Right lung (tissue), 10 donors: ENCODE measurements at places on chromosomes 1 and 21.
A peak's percentile ranks its signal among the peaks of the same experiment; 100 is the strongest.

DNA sequence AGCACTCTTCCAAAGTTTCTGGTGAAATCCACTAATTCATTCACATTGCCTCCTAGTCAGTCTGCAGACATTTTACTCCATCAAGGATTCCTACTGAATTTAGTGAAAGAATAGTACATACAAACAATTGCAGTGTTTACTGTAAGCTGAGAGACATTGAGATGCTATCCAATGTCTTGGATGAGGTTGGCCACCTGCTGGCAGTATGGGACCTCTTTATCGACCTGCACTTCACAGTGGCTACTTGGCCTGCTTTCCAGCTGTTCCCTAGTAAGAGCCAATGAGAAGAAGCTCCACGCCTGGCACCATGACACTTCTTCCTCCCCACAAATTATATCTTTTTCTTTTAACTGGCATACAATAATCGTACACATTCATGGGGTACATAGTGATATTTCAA lies 51.5 kb upstream of the LRIF1 start:
- DNase-seq, result no peak

DNA sequence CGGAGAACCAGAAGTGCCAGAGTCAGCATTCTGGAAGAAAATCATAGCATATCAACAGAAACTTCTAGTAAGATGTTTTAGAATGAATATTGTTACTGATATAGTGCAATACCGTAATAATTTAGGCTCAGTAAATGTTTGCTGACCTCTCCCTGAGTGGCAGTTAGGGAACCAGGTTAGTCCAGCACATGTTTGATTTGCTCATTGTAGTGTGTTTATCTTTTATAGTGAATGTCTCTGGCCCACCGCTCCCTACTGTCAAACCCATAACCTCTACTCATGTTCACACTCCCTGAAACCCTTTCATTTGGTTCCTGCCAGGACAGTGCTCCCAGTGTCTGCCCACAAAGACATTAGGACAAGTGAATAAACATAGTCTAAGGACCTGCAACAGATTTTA lies 102.7 kb downstream of the ZP4 start:
- DNase-seq, result no peak

DNA sequence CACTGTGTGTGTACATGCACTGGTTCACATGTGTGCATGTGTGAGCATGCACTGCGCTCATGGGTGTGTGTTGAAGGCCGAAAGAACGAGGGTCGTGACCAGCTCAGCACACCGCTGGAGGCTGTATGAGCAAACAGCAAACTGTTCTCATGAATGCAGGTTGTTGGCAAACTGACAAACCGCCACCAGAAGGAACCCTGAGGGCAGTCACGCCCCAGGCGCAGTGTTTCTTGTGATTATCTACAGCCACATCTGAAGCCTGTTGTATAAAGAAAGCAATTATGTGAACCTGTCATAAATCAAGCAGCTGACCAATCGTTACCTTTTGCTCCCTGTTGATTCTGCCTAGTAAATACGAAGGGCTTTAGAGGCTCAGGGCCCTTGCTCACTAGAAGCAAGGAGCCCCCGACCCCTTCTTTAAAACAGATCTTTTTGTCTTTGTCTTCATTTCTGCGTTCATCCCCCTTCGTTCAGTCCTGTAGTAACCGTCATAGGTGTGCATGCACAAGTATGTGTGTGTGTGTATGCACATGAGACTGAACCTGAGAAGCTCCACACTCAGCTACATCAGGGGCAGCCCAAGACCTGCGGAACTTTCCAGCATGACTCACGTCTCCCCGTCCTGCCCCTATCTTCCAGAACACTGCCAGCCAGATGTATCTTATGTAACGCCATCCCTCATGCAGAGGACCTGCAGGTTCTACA lies 16.8 kb upstream of the RIPK4 start:
- no peak for DNase-seq

- no peak for DNase-seq
Observed at GRCh38 chr1:229336345-229336744, 6.5 kb downstream of the CCSAP start.

DNA sequence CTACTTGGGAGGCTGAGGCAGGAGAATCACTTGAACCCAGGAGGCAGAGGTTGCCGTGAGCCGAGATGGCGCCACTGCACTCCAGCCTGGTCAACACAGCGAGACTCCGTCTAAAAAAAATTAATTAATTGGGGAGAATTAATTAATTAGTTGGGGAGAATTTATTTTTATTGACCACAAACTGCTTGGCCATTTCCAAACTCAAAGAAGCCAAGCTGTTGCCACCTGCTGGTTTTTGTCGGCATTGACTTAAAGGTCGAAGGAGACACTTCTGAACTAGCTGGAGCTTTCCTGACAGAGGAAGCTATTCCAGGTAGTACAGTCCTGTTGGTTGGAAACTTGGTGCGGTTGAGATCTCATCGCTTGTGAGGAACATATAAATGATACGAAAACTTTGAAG lies 13.1 kb downstream of the MAP1LC3C start:
- no peak for DNase-seq

DNA sequence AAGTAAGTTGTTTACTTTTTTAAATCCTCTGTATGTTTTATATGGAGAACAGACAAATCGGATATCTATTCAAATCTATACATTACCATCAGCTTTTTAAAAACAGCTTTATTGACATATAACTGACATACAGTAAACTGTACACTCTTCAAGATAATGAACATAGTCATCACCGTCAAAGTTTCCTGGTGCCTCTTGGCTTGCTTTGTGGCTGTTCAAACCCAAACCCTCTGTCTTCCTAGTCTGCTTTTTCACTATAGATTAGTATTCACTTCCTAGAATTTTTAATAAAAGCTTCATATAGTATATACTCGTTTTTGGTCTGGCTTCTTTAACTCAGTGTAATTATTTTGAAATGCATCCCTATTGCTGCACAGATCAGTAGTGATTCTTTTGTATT lies 56.4 kb upstream of the TPTE start:
- DNase-seq, result no peak

- DNase-seq, result no peak
Observed at GRCh38 chr1:1020000-1020404, at the start of gene AGRN. Gene AGRN, plus strand, starts transcription at chr1:1020120. Its CDS starts 53 bp downstream, at chr1:1020173.

GRCh38 chr21:18877917-18878316 lies 474.3 kb upstream of the TMPRSS15 start:
- no peak for DNase-seq

DNA sequence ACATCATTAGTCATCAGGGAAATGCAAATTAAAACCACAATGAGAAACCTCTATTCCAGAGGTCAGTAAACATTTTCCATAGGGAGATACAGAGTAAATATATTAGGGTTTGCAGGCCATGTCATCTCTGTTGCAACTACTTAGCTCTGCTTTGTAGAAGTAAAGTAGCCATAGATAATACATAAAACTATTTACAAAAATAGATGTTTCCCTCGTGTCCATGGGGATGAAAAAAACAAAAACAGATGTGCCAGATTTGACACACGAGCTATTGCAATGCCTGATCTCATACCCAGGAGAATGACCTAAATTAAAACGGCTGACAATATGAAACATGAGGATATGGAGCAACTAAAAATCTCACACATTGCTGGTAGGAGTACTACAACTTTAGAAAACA lies 17.3 kb downstream of the LTN1 start:
- no peak for DNase-seq

DNA sequence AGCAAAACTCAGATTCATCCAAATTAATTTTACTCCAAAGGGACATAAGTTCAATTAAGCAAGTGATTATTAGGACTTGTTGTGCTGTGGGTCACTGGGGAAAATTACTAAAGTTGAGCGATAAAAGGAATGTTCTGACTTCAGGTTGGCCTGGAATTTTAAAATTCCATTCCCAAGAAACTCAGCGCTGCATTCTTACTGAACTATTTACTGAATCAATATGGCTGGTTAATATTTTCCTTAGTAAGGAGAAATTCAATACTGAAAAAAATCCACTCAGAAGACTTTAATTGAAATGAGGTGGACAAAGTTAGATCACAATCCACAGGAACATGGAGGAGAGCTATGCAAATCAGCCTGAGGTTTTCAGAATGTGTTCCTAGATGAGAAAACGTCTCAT lies 578.9 kb upstream of the NR5A2 start:
- DNase-seq, result no peak

GRCh38 chr1:151819976-151820623 lies 11.5 kb downstream of the RORC start:
- DNase-seq, result no peak

DNA sequence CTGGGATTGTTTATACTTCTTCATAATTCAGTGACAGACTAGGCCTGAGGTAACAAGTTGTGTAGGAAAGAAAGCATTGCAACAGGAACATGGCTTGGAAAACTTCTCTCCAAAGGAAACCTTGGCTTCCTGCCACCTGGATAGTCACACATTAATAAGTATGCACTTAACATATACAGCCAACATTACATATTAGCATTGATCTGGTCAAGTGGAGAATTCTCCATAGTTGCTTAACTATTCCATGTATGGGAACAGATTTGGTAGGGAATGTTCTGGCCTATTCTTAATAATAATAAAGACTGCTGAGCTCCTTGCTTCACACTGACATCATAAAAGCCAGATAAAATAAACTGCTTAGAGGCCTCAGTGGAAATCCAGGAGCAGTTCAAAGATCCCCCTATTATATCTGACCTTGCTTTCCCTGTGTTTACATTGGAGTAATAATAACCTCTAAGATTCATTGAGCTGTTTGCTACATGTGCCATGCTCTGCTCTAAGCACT lies 27.2 kb upstream of the NFIA start:
- DNase-seq, result peak; percentile 44

- no peak for DNase-seq
Observed at GRCh38 chr21:25732091-25732760, 2.5 kb downstream of the ATP5PF start.

DNA sequence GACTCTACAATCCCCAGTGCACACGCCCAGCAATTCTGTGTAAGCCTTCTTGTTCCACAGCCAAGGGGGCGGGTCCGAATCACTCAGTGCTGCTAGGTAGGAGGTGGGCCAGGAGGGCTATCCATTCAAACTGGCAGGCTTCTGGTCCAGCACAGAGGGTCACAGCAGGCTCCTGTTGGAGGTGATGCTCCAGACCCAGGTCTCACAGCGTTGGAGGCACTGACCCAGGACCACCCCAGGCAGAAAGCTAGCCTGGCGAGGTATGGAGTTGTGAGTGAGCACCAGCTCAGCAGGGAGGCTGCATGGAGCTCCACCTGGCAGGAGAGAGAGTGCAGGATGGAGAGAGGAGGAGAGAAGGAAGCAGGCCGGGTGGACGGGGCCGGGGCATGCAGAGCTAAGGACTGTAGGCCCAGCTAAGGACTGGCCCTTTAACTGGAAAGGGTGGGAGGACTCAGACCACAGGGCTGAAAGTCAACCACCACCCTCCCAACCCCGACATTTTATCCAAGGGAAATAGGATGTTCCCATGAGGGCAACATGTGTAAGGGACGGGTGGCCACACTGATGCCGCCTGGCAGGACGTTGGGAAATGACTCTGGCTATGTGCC lies 38.7 kb downstream of the GPR161 start:
- no peak for DNase-seq

GRCh38 chr1:16991571-16991970 lies 11.2 kb upstream of the MFAP2 start:
- no peak for DNase-seq

- no peak for DNase-seq
Observed at GRCh38 chr1:176885751-176886150, 278.8 kb downstream of the ASTN1 start.

DNA sequence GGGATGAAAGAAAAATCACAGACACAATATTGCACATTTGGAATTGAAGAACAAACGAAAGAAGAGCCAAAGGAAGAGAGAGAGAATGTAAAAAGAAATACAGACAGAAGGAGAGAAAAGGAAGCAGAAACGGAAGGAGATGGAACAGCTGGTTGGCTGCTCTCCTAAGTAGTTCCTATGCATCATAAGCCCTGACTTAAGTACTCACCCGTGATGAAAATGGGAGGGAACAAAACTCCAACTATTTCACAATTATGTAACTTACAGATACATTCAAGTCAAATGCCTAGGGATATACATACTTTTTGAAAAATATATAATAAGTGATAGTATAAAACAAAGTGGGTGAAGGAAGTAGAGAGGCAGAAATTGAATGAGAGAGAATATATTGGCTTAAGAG lies 88.5 kb downstream of the TTLL7 start:
- no peak for DNase-seq

DNA sequence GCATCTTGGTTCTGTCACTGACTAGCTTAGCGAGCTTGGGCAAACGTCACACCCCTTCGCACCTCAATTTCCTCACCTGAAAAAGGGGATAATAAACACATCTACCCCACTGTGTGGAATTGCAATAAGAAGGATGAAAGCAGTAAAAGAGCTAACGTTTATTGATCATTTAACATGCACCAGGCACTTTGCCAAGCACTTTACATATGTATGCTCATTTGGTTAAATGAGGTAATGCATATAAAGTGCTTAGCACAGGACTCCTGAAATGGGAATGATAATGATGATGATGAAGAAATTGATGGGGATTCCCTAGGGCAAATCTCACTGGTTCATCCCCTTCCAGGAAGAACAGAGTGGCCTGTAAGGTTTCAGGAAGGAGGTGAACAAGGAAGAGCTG lies 4.8 kb downstream of the NKAIN1 start:
- no peak for DNase-seq

GRCh38 chr1:68319907-68320306 lies 87.6 kb upstream of the WLS start:
- no peak for DNase-seq

DNA sequence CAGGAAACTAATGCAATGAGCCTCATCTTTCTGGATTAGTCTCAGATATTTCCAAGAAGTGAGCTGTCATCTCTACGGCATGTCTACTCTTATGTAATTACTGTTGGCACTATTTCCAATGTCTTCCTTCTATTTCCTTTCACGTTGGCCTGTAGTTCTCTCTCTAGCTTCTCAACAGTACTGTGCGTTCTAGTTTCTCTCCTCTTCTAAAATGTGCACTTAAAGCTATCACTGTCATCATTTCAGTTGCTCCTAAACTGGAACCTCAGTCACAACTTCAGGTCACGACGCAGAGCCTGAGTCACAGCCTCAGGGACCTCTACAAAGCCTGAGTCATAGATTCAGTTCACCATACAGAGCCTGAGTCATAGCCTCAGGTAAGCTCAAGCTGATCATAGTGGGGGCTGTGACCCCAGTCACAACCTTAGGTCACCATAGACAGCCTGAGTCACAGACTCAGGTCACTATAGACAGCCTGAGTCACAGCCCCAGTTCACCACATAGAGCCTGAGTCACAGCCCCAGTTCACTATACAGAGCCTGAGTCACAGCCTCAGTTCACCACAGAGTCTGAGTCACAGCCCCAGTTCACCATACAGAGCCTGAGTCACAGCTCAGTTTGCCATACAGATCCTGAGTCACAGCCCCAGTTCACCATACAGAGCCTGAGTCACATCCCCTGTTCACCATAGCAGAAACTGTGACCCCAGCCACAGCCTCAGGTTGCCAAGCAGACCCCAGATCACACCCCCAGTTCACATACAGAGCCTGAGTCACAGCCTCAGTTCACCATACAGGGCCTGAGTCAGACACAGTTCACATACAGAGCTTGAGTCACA lies 13.0 kb downstream of the WNT9A start:
- DNase-seq, result no peak

GRCh38 chr1:70672442-70672888 lies 261.4 kb downstream of the CTH start:
- DNase-seq, result peak; percentile 65
